ENCODE measurements at places on chromosomes 3 and 15. TPM values are rescaled to one million over a fixed set of nuclear protein-coding genes. Genes with fewer than 3 reads are reported as not detected.

Gene SPINT1
- 1.1 TPM for total RNA-seq

DNA sequence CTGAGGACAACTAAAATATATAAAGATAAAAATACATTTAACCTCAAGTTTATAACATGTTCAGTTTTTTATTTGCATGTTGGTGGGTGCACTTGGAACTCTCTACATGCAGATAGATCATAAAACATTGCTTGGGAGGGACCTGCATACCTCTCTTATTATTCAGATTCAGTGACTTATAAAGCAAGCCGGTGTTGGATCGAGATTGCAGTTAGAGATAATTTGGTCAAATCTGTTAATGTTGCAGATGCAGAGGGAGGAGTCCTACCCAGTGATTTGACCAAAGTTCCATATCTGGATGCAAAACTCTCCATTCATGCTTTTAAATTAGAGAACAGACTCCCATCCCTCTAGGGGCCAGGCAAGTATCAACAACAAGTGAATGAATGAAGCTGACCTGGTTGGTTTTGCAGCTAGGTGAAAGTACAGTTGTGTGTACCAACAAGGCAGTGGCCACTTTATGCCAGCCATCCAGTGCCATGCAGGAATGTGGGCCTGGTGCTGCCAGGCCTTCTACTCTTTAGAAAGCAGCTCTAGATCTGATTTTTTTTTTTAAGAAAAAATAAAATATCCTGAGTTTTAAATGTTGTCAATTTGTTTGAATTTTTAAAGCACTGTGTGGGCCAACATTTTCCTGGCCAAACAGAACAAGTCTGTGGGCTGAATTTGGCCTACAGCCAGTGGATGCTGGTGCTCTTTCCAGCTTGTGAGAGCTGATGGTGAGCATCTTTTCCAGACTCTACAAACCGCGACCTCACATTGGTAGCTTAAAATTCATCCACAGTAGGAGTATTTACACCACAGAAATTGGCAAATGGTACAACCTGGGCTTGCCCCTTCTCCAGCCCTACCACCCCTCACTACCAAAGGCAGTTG is 12.3 kb downstream of the CDIN1 start:
- DNase-seq = no peak
- peaks cover 5% of the 10 kb centered on the region for H3K4me1 ChIP-seq
- H3K36me3 ChIP-seq = no peaks in the 10 kb centered on the region
- H3K27ac ChIP-seq = no peak overlapping the region
- H3K4me3 ChIP-seq = no peak overlapping the region

DNA sequence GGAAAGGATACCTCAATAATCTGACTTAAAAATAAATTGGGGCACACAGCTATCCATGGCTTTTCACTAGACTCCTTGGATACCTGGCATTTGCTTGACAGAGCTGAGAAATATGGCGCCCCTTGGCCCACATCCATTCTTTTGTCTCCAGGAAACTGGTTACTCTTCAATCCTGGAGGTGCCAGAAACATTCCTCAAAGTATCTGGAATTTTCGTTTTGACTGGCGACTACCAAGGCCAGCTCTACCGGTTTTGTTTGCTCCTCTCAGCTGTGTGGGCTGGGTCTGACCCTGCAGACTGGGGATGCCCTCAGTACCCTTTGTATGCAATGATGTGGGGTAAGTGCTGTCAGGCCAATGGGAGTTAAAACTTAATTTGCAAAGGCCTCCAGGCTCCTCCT is 27.0 kb downstream of the KATNBL1 start:
- no peak overlapping the region for H3K4me3 ChIP-seq
- H3K36me3 ChIP-seq = no peaks in the 10 kb centered on the region
- no peak for DNase-seq
- no peak overlapping the region for H3K27ac ChIP-seq

DNA sequence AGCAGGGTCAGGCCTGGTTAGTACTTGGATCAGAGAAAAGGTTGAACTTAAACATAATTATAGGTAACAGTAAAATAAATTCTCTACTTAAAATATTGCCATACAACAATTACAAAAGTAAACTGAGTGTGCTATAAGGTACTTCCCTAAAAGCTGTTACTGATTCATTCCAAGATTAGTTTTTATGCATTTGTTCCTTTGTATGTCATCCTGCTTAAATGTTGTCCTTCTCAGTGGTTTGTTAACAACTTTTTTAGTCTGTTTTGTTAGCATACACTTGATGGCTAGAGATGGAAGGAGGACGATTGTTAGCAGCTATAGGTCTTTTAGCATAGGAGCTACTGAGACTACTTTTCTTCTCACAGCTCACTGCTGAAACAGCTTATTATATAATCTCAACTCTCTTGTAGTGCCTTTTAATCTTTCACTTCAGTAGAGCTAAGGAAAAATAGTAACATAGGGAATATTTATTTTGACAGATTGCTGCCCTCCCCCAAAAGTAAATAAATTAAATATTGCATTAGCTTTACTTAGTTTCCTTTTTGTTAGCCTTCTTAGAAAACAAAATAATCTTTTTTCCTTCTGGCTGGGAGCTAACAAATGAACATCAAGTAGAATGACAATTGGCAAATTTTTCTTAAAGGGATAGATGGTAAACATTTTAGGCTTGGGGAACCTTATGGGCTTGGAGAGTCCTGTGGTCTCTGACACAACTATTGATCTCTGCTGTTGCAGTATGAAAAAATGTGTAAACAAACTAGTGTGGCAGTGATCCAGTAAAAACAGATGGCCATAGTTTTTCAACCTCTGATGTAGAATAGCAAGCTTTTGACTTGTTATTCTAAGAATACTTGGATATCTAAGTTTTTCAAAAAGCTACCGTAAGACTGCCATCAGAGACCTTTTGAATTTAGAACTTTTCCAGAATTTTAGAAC is 39.5 kb downstream of the USP8 start:
- no peak overlapping the region for H3K4me3 ChIP-seq
- peaks cover 3% of the 10 kb centered on the region for H3K36me3 ChIP-seq
- H3K4me1 ChIP-seq = no peaks in the 10 kb centered on the region
- no peaks in the 10 kb centered on the region for H3K27me3 ChIP-seq
- no peak overlapping the region for H3K27ac ChIP-seq
- DNase-seq = no peak

DNA sequence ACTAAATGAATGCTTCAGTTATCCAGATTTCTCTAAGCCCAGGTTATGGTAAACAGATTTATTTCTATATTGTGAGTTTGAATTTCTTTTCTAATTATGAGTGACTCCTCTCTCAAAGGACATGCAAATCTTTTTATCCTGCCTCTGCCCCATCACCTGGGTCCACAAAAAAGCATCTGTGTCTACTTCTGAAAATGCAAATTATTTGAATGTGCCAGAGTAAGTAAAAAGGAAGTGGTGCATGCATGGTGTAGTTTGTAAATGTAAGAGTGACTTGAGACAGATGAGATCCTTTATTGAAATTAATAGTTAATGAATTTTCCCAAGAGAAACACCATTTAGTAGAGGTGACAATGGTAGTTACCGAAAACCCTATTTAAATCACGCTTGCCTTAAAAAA is 26.9 kb downstream of the MCTP2 start:
- DNase-seq = no peak
- no peak overlapping the region for H3K4me3 ChIP-seq
- H3K27ac ChIP-seq = no peak overlapping the region
- H3K4me1 ChIP-seq = no peaks in the 10 kb centered on the region
